Activated CD8-positive, alpha-beta memory T cell treated with anti-CD3 and anti-CD28 coated beads, Interleukin-2, amount 10 ng/mL, durations not matched to agents 7 days and 5 days (primary cell): ENCODE measurements at places on chromosomes 11 and 22.

- no peak for DNase-seq
Observed at GRCh38 chr11:129324533-129325175, 51.0 kb upstream of the BARX2 start.

GRCh38 chr22:46593211-46593681, 26.9 kb upstream of the GRAMD4 start:
- peak; percentile 72 for DNase-seq

DNA sequence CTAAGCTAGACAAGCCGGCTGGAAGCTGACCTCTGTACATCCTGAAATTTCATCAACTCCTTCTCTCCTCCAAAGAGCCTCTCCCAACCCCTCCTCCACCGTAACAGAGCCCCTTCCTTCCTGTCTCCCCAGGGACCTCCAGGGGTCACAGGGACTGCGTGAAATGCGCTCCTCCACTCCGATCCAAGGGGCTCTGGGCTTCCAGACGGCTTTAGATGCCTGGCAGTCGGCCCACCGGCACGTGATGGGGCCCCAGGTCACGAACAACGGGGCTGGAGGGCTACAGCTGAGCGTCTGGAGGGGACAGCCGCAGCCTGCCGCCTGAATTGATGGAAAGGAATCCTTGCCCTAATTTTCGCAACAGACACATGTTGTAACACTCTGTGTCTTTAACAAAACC, 264.1 kb downstream of the MN1 start:
- no peak for DNase-seq

GRCh38 chr11:35477901-35478300, 47.5 kb downstream of the PAMR1 start:
- DNase-seq: no peak

GRCh38 chr11:62851807-62852522, 12.6 kb upstream of the WDR74 start:
- no peak for DNase-seq

DNA sequence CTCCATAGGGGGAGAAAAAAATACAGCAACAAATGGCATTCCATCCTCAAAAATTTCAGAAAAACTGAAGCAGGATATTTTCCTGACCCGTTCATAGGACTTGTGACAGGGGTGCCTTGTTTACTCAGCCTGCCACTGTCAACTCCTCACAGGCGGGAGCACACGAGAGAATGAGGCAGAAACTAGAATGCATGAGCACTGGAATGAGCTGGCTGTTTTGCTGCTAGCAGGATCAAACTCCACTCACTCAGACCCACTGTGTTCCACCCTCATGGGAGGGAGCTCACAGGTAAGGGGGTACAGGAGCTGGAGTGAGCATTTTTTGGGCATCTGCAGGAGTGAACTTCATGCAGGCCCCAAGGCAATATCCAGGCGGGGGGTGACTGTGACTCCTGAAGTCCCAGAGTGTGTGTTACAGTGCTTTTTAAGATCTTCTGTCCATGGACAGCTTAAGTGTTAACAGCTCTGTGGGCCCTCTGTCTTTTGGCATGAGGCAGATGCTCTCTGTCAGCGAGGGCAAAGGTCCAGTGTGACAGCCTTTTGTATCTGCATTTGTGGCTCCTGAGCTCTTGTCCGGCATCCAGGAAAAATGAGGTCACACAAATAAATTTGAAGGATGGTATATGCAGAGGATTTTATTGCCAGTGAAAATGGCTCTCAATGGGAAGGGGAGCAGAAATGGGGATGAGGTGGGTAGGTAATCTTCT, 905.7 kb upstream of the TENM4 start:
- no peak for DNase-seq

- no peak for DNase-seq
Observed at GRCh38 chr11:111305162-111305802, 6.9 kb downstream of the POU2AF3 start.

DNA sequence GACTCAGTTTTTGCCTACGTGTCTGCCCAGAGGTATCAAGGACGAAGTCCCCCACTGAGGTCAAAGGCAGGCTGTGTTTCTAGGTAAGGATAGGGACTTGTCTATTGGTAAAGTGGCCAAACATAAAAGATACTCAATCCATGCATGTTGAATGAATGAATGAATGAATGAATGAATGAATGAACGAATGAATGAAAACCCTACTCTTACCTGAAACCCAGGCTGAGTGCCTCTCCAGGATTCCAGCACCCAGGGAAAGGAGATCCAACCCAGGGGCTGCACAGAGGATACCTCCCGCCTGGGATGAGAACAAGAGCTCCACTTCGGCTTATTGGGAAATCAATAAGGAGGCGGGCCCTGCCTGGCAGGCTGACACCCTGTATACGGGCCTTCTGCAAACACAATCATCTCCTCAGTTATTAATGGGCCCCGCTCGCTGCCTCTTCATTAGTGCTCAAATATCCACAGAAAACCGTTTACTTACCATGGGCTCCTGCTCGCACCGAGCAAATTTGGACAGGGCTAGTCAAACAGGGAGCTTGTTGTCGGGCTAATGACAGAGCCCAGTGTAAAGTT, 177.4 kb downstream of the BUD13 start:
- DNase-seq: no peak

GRCh38 chr11:104319396-104319795, 155.4 kb upstream of the PDGFD start:
- DNase-seq: no peak

GRCh38 chr11:119145551-119145950, 3.3 kb upstream of the ABCG4 start:
- no peak for DNase-seq

- DNase-seq: no peak
Observed at GRCh38 chr22:26481112-26481693, 2.4 kb downstream of the HPS4 start.

DNA sequence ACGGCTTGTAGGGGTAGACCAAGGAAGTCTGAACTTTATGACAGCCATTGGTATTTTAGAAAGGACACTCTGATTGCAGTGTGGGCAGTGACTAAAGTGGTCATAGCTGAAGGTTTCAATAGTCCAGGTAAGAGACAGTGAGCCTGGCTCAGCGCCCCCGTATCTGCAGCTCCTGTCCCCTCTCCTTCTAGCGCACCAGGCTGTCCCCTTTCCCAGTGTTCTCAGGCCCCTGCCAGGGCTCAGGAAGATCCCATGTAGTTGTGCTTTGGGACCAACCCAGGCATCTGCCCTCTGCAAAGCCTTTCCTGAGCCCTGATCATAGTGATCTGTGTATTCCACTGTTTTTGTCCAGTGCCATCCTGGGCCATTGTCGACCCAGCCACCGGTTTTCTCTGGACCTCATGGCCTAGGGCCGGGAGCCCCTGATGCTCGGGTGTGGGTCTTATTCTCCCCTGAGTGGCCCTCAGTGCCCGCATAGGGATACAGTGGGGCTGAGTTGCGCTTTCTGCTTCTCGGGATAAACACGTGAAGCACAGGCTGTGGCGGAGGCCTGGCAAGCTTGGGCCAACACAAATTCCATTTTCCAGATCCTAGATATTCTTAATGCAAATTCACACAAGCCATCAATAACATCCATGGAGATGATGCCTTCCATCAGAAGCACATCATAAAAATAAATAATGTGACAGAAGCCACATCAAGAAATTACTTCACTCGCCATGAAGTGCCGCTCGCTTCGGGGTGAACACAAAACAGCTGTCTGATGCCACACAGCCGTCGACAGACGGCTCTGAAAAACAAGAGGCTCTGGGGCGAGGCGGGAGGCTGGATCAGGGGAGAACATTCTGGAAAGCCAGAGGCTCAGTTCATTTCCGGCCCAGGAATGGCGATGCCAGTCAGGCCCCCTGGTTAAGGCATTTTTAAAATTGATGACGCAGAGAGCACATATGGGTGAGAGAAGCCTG, 805.0 kb downstream of the TBC1D22A start:
- peak; percentile 21 for DNase-seq

DNA sequence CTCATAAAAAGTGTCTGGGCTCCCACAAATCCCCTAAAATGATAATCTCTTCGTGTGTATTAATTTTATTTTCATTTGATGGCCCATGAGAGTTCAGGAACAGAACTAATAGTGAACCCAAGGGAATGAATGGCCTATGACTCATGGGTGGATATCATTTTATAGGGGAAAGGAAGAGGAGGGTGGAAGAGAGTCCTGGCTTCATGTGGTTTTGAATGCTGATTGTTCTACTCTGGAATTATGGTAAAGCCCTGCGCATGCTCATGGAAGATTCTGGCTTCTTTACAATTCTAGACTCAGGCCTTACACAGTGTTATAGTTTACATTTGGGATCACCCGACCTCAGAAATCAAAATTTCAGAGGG, 35.2 kb downstream of the MAML2 start:
- DNase-seq: no peak

DNA sequence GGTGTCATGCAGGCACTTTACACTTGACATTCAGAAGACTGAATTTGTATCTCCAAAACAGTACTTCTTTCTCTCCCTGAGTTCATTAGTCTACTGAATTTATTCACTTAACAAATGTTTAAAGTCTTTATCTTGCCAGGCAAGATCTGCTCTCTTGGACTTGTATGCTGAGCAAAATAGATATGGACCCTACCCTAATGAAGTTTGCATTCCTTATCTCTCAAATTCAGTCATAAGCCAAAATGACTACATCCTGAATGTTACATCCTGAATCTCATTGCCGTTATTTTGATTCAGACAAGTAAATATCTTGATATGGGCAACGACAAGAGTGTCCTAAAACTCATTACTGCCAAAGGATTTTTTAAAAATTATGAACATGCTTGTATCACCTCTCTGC, 29.7 kb downstream of the FAR1 start:
- no peak for DNase-seq

GRCh38 chr22:21591695-21592094, 24.2 kb downstream of the UBE2L3 start:
- DNase-seq: no peak

DNA sequence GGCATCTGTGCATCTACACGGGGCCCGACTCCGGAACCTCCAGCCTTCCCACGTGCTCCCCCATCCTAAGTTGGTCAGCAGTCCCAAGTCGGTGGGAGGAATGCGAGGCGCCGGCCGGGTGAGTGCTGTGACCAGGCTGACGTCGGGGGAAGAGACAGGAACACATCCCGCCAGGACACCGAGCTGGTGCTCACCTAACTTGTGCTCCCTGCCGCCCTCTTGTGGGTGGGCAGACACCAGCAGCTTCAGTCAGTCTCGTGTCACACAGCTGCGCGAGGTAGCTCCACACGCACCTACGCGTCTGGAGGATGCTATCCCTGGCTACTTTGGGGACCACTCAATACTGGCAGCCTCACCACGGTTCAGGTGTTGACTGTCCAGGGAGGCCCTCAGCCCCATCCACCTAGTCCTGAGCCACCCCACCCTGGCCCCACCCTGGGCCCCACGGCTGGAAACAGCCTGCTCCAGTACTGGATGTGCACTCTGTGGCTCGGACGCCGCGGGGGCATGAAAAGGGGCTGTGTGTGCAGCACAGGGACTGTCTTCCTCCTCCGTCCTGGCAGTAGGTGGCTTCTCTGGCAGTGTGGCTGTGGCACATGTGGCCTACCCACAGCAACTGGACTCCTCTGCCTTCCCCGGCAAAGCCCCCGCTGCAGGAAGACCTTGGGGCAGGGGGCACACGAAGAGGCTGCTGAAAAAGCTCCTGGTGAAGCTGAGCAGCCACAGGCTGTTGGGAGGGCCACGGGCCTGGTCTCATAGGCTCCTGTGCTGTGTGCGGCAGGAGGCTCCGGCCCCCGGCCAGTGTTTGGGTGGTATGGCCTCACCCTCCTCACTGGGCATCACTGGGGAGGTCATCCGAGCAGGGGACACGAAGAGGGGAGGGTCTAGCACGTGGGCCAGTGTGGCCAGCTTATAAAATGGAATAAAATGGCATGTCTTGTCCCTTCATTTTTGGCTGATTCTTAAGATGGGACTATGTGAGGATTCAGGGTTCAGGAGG, 11.2 kb upstream of the BID start:
- DNase-seq: peak; percentile 77

- DNase-seq: no peak
Observed at GRCh38 chr11:45209891-45210699, 63.7 kb downstream of the PRDM11 start.

DNA sequence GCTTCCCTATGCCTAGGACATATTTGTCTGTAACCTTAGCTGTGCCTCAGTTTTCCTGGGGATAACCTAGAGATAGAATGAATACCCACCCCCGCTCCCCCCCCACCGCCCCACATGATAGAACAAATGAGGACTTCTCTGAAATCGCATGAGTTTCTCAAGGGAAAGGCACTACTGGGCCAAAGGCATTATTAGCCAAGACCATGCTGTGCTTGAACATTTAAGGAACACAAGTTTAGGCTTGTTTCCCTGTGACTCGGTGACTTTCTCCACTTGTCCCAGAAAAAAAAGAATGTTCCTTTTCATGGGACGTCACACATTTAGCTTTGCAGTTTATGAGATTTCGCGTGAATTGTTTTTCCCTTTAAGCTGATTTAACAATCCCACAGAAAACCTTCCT, 51.4 kb upstream of the CRTAM start:
- DNase-seq: no peak

DNA sequence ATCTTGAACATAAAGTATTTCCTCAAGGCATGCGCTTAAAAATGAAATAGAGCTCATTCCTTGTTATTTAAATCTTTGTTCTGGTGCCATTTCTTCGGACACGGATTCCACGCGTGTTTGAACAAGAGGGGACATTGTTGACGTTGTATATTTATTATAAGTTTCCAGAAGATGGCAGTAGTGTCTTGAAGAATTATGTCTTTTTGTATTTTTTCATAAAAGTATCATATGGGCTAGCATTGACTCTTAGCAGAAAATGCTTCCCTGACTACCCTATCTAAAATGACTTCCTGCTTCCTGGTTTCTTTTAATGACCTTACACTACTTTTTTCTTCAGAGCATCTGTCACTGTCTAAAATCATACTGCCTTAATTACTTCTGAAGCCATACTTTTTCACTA, 20.4 kb downstream of the BIRC2 start:
- DNase-seq: no peak

GRCh38 chr11:60767388-60767811, 10.7 kb downstream of the MS4A15 start:
- no peak for DNase-seq

- no peak for DNase-seq
Observed at GRCh38 chr11:120236169-120237107, 3.5 kb upstream of the POU2F3 start.

DNA sequence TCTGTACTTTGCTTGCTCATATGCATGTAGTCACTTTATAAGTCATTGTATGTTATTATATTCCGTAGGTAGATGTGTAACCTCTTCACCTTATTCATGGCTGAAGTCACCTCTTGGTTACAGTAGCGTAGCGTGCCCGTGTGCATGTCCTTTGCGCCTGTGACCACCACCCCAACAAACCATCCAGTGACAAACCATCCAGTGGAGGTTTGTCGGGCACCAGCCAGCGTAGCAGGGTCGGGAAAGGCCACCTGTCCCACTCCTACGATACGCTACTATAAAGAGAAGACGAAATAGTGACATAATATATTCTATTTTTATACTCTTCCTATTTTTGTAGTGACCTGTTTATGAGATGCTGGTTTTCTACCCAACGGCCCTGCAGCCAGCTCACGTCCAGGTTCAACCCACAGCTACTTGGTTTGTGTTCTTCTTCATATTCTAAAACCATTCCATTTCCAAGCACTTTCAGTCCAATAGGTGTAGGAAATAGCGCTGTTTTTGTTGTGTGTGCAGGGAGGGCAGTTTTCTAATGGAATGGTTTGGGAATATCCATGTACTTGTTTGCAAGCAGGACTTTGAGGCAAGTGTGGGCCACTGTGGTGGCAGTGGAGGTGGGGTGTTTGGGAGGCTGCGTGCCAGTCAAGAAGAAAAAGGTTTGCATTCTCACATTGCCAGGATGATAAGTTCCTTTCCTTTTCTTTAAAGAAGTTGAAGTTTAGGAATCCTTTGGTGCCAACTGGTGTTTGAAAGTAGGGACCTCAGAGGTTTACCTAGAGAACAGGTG, 11.1 kb downstream of the CCND1 start:
- no peak for DNase-seq
